NCI-H1092 treated with DMSO at 0.1 percent for 48 hours (cell line): ENCODE measurements at places on chromosomes 7 and 10.

- peak; percentile 76 for DNase-seq
Observed at GRCh38 chr10:96618653-96619052, 31.8 kb upstream of the TM9SF3 start.

GRCh38 chr10:77357611-77358310, 279.8 kb downstream of the KCNMA1 start:
- DNase-seq, result no peak

- no peak for DNase-seq
Observed at GRCh38 chr10:67666416-67667034, 29.5 kb downstream of the CTNNA3 start.

DNA sequence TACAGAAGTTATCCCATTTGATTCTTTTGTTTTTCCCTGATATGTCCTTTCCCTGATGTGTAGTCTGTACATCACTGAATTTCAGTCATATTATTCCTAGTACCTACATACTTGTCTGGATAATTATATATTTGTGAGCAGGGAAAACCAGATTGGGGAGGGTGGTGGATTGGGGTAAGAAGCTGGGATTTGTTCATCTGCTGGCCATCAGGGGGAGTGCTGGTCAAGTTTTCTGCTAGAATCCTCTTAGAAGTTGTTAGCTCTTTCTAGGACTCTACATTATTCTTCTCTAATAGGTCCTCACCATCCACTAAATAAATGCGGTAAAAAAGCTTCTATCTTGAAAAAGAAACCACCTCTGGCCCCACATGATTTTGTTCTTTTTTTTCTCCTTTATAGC, 232.7 kb upstream of the TAC1 start:
- DNase-seq, result peak; percentile 42

DNA sequence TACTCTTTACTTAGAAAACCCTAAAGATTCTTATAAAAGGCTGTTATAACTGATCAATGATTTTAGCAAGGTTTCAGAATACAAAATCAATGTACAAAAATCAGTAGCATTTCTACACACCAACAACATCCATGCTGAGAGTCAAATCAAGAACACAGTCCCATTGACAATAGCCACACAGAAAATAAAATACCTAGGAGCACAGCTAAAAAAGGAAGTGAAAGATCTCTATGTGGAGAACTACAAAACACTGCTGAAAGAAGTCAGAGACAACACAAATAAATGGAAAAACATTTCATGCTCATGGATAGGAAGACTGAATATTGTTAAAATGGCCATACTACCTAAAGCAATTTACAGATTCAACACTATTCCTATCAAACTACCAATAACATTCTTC, 427.0 kb downstream of the KCNMA1 start:
- DNase-seq, result no peak

DNA sequence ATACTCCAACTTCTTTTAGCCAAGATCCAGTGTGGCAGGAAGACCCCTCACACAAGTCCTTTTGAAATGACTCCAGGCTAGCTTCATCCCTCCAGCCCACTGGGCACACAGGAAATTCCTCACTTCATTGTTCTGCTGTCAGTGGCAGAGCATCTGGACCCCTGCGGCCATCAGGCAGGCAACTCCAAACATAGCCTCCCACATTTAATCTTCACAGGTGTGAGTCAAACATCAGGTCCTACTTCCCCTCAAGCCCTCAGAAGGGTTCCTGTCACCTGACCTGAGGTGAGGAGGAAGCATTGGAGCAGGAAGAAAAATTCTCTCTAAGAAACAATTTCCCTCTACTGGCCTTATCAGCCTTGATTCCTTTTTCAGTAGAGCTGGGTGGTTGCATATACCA, 51.1 kb upstream of the C1GALT1 start:
- DNase-seq, result no peak

DNA sequence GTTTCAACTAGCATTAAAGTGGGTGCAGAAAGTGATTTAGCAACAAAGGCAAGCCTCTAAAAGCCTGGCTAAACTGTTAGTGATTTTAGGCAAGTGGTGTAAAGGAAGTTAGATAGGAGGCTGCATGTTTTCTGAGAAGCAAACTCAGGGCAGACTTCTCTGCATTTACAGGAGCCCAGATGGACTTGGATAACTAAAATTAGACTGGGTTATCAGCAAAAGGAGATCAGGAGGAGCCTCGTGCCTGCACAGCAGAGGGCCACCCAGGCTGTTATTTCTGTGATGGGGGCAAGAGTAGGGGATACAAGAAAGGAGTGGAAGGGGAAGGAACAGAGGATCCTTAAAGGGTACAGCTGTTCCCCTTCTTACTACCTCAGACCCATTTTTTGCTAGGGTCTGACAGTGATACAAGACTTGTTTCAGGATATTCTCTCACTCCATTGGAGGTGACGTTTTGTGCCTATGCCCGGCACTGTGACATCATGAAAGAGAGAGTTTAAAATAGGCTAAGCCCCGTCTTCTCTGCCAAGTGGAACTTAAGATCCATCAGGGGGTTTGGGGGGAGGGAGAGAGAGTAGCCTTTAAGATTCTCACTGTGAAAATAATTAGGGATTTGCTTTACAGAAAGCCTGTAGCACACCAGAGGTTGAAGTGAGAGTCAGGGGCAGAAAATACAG, 49.6 kb upstream of the PDCD4 start:
- DNase-seq, result no peak

GRCh38 chr7:147400221-147400689, 1190.3 kb upstream of the C7orf33 start:
- DNase-seq, result no peak

DNA sequence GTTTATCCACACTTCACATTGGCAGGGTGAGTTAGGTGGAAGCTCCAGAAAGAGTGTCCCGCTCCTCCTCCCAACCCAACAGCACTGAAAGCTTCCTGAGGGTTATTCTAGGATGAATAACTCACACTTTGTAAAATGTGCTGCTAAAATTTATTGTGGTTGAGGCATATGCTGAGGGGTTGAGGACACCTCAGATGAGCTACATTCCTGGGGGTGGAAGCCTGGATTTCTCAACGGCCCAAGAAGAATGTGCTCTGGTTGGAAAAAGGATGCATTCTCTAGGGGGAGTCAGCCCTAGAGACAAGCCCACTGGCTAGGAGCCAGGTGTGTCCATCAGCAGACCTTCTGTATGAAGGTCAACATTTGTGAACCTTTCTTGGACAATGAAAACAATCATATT, 91.5 kb upstream of the PDE1C start:
- DNase-seq, result no peak
